ENCODE measurements at places on chromosomes 5 and 9.

- DNase-seq, result no peak
Measured at GRCh38 chr9:102770704-102771103, 224.4 kb upstream of the CYLC2 start.

DNA sequence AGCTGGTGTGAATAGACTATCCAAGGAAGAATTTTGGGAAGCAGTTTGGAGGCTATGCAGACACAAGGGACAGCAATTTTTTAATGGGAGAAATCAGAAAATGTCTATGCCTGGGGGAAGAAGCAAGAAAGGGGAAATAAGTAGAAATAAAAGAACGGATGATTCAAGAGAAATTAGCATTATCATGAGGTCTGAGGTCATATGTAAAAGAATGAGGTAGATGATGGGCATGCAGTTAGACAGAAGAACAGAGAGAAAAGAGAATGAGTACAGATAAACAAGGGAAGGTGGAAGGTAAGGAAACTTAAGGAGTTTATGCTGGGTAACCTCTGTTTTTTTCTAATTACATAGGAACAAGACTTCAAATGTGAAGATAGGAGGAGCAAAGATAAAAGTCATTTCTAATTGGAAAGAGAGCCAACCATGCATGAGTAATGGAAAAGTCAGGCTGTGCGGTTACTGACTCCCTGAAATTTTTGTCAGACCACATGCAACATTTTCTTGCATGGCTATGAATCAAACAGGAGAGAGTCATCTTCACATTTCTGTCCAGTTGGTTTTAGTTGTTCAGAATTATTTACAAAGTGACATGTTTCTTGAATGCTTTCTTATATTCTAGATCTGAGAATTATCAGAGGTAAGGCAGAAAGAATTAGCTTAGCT, 101.0 kb upstream of the PIK3R1 start:
- DNase-seq, result no peak

GRCh38 chr9:124284237-124284831, 26.6 kb downstream of the NEK6 start:
- DNase-seq, result no peak

GRCh38 chr5:66880401-66880800, 284.2 kb downstream of the MAST4 start:
- no peak for DNase-seq

DNA sequence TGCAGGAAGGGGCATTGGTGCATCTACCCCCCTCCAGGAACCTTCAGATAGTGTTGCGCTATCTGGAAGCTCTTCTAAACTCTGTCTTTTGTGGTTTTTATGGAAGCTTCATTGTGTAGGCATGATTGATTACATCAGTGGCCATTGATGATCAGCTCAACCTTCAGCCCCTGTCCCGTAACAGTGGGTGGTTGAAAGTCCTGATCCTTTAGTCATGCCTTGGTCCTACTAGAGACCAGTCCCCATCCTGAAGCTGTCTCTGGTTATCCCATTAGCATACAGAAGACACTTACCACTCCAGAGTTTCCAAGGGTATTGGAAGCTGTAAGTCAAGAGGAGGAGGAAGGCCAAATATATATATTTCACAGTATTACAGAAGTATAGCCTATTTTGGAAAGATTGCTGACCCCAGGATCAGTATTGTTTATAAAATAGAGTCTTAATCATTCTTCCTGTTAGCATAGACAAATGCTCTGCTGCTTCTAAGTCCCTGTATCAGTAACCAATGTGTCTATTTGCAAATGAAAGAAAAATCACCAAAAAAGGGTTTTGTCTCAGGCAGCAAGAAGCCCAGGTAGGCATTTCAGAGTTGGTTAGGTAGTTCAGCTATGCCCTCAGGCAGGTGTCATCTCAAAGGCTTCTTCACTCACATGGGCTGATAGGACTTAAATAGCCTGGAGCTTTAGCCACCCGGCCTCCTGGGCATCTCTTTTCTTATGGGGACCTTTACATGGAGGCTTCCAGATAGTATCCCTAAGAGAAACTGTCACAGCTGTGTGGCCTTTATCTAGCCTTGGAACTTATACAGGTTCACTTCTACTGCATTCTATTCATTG, 41.6 kb downstream of the SPIN1 start:
- DNase-seq, result no peak

- DNase-seq, result no peak
Measured at GRCh38 chr9:120625222-120625621, 45.3 kb upstream of the CDK5RAP2 start.

- no peak for DNase-seq
Measured at GRCh38 chr9:127741831-127742434, 6.8 kb upstream of the TOR2A start.

DNA sequence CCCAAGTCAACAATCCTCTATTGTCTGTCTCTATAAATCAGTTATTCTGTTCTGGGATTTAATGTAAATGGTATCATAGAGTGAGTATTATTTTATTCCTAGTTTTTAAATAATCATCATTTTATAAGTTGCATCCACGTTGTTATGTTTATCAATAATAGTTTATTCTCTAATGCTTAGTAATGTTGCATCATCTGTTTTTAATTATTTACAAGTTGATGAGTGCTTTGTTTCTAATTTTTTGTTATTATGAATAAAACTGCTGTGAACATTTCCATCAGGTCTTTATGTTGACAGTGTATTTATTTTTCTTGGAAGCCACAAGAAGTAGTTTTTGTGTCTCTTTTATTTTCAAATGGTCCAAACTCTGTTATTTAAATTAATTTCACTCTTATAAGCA, 1201.2 kb upstream of the CDH6 start:
- no peak for DNase-seq

- DNase-seq, result peak; percentile 98
Measured at GRCh38 chr9:129496473-129497004, 124.4 kb downstream of the C9orf50 start.

- DNase-seq, result no peak
Measured at GRCh38 chr5:173670791-173671120, 54.3 kb upstream of the BOD1 start.

DNA sequence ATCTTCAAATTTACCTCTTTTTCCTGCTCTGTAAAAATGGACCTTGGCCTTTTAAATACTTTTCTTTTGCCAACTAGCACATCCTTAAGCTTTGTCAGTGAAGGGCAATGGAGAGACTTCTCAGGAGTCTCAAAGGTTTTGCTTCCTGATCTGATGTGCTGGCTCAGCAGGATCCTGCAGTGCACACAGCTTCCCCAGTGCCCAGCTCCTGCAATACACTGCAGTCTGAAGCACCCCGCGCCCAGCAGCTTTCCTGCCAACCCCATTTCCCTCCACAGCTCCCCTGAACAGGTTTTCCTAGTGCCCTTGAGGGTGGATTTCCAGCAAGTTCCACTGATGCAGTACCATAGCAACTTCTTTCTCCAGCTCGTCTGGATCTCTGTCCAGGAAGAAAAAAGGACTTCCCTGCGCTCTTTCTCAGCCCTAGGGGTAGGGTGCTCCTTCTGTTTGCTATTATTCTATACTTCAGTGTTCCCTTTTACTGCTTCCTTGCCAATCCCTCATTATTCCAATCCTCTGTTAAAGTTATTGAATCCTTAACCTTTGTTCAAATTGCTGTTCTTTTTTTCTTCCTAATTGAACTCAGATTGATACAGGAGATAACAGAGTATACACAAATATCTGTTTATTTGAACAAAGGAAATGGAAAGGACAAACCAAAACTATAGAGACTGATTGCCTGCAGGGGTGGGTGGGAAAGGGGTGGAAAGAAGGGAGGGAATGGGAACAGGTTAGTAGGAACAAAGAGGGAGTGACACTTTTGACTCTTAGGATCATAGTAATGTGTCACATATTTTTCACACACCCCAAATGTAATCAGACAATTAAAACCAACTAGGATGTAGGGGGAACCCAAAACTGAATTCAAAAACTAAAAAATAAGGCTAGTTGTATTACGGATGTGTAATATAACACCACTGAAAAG, 8.5 kb downstream of the SNAPC3 start:
- DNase-seq, result no peak

DNA sequence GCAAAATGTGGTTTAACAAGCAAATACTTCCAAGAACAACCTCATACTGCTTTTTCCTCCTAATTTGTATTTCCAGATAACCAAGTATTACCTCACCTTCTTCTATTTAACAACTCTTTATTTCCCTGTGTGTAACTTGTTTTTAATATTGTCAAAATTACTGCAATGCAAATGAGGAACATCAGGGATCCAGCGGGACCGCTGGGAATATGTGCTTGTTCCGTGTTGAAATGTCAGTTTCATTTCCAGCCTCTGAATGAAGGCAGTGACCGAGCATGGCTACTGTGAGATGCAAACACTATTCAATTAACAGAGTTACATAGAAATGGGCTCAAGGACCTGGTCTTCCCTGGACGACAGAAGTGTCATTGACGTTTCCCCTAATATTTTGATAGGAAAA, 110.8 kb upstream of the CTSL start:
- no peak for DNase-seq

- no peak for DNase-seq
Measured at GRCh38 chr5:130279386-130279785, 375.1 kb downstream of the CHSY3 start.

DNA sequence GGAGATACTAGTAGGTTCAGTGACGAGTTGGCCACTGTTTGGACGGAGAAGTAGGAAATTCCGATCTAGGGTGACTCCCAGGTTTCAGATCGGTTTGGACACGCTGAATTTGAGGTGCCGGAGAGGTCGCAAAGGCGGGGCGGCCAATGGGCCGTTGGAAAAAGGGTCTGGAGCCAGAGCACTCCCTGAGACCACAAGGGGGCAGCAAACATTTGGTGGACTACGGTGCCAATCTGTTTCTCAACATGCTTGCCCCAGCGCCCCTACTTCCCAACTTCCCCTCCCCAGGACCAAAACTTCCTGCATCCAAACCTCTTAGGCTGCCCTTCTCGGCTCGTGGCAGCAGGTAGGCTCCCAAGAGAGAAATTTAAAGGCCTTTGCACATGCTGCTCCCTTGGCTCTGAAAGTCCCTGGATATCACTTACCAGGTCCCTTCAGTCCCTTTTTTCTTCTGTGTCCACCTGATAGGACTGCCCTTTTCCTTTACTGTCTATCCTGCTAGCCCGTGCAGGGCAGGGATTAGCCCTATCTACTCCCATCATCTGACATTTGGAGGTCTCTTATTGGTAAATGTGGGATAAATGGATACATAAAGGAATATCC, 992 bp upstream of the RPP25L start:
- peak; percentile 72 for DNase-seq

GRCh38 chr9:37218800-37219425, 98.5 kb downstream of the ZCCHC7 start:
- DNase-seq, result no peak

- no peak for DNase-seq
Measured at GRCh38 chr5:59554501-59554900, 339.0 kb downstream of the PDE4D start.

GRCh38 chr5:179568721-179569120, 18.4 kb downstream of the RUFY1 start:
- DNase-seq, result no peak

- no peak for DNase-seq
Measured at GRCh38 chr5:59604111-59604510, 289.4 kb downstream of the PDE4D start.

- DNase-seq, result no peak
Measured at GRCh38 chr5:135329913-135330797, 68.9 kb downstream of the MACROH2A1 start.

GRCh38 chr5:88092958-88093605, 175.6 kb downstream of the TMEM161B start:
- DNase-seq, result no peak

DNA sequence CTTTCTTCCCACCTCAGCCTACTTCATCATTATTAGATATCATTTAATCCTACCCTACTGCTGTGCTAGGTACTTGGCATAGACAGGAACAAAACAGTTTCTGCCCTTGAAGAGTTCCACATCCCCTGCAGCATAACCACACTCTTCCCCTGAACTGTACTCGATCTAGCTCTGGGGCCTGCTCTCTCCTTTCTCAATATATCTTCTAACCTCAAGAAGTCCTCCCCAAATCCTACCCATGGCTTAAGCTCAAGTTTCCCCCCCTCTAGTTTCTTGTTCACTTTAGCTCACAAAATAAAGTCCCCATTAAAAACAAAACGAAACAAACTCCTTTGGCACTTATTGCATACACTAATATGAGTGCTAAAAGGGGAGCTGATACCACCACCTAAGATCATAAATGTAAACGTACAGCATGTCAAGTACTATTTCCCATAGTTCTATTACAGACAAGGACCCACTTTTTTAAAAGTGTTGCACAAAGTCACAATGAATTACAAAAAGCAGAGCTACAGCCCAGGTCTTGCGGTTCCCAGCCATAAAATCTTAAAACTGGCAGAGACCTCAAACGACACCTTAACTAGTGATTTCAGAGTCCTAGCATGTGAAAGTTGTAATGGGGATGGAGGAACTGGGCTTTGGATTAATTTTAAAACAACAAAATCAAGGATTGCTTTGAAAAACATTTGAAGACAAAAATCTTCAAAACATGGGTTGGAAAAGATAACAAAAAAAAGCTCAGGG, 80.7 kb downstream of the PTPDC1 start:
- no peak for DNase-seq

GRCh38 chr5:116273448-116274242, 188.8 kb downstream of the COMMD10 start:
- no peak for DNase-seq
